LHCN-M2 (cell line): ENCODE measurements at places on chromosomes 13 and 19.

GRCh38 chr19:57406516-57407123 is 4.3 kb upstream of the ZNF17 start:
- peak; percentile 48 for DNase-seq

DNA sequence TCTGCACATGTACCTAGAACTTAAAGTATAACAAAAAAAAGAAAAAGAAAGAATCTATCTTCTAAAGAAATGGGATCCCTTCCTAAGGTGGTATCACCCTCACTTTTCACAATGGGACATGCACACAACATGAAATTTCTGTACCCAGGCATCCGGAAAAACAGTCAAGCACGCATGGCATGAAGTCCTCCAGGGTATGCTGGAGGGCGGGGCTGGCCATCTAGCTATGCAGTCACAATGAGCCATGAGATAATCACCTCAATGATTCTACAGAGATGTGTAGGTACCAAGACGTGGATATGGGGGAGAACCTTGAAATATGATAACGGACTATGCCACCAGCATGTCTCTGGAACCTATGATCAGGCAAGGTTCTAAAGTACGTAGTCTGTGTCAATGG is 69.8 kb downstream of the CCDC70 start:
- no peak for DNase-seq

GRCh38 chr13:111387026-111387871 is 66.8 kb downstream of the TEX29 start:
- no peak for DNase-seq

GRCh38 chr19:56858026-56858425 is 17.5 kb upstream of the PEG3 start:
- no peak for DNase-seq

DNA sequence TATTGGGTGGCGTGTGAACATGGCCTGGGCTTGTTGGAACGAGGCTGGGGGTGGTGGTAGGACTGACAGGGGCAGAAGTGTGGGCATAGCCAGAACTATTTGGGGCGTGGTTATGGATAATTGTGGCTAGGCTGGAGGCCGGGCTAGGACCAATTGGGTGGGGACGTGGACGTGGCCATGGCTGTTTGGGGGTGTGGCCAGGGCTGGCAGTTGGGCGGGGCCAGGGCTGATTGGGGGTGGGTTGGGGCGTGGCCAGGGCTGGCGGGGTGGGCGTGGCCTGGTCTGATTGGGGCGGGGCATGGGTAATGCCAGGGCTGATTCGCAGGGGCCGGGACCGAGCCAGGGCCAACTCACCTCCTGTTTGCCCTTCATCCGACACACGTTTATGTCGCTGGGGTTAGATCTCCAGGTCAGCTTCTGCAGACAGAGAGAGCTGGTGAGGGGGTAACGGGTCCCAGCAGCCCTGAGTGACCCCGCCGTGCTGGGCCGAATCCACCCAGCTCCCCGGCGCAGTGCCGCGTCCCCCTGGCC is 2.8 kb downstream of the SEMA6B start:
- DNase-seq: peak; percentile 23

- DNase-seq: no peak
Measured at GRCh38 chr13:34038541-34039068, 220.7 kb downstream of the RFC3 start.

- no peak for DNase-seq
Measured at GRCh38 chr19:3599776-3600187, 6.9 kb downstream of the TBXA2R start.

- no peak for DNase-seq
Measured at GRCh38 chr13:79807554-79807953, 326.6 kb downstream of the NDFIP2 start.

DNA sequence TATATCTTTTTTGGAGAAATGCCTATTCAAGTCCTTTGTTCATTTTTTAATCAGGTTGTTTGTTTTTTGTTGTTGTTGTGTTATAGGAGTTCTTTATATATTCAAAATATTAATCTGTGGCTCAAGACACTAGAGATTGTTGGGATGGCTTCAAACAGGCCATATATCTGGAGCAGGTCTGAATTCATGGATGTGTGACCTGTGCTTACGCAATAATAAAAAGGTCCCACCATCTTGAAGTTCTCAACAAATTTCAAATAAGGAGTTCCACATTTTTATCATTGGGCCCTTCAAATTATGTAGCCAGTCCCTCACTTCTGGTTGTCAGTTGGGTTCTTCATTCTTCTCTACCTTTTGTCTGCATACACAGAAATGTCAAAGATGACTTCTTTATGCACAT is 17.7 kb upstream of the NUDT15 start:
- no peak for DNase-seq

- no peak for DNase-seq
Measured at GRCh38 chr19:30006207-30006606, 64.2 kb downstream of the URI1 start.

GRCh38 chr19:4386041-4386782 is 14.1 kb downstream of the SH3GL1 start:
- peak; percentile 91 for DNase-seq

DNA sequence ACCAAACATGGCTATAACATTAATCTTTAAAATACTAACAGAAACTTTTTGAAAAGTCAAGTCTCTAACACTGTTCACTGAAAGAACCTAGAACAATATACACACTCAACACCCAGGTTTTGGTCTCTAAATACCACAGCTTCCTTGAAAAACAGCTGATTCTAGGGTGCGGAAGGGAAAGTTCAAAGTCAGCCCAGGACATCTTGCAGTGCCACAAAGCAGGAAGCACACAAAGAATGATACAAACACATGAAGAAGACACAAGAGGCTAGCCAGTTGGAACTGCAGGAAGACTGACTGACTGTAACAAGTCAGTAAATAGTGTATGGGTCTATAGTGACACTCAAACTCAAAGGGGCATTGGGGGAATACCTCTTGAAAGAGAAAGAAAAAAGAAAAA is 4.6 kb downstream of the DEDD2 start:
- no peak for DNase-seq

GRCh38 chr19:12721656-12722565 is 1.8 kb downstream of the TNPO2 start:
- DNase-seq: peak; percentile 71

DNA sequence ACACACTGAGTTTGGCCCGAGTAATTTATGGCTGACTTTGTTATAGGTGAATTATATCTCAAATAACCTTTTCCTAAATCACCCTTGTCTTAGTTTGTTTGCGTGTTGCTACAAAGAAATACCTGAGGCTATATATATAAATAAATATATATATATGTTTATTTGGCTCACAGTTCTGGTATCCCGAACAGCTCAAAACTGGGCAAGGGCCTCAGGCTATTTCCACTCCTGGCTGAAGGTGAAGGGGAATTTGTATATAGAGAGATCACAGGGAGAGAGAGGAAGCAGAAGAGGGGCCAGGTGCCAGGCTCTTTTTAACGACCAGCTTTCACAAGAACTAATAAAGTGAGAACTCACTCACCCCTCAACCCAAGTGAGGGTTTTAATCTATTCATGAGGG is 159.9 kb upstream of the STARD13 start:
- no peak for DNase-seq

- peak; percentile 62 for DNase-seq
Measured at GRCh38 chr13:64239372-64239771, 2823.7 kb upstream of the PCDH20 start.
